Upper lobe of right lung (tissue), 1 donor: ENCODE measurements at places on chromosomes 11 and 22.

- no peak for DNase-seq
Measured at GRCh38 chr11:31768749-31769640, 42.1 kb downstream of the PAX6 start.

- no peak for DNase-seq
Measured at GRCh38 chr11:15194671-15195415, 80.1 kb downstream of the INSC start.

GRCh38 chr11:86490582-86490981 is 115.9 kb downstream of the CCDC81 start:
- DNase-seq: no peak

DNA sequence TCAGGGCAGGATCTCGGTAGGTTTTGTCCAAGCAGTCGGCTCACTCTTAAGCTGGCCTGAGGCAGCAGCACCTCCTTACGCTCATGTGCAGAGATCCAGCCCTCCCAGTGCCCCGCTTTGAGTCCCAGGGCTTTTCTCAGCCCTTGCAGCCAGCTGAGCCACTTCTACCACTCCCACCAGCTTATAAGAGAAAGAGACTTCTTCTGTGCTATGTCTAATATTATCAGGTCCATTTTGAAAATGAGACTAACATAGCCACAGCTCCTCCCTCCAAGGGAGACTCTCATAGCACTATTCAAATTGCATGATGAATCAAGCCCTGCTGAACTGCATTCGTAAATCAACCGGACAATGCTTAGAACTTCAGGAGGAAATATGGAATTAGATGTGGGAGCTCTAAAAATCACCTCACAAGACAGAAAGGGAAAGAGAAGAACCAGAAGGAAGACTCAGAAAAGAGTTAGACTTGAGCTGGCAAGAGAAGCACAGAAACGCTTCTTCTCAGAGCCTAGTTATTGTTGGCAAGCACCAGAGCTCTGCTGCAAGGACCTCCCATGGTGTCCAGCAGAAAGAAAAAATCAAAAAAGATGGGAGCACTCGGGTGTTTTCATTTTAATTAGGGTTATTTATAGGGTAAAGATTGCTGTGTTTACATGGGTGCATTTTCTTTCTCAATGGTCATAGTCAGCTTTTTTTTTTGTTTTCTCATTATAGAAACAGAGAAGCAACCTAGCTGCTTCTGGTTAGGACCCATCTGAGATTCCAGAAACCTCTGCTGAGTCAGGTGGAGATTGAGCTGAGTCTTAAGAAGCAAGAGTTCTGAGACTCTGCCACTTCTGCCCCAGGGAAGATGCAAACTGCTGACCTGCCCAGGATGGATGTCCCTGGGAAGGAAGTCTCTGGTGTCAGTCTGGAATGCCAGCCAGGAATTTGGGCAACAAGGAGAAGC is 181.4 kb downstream of the ETS1 start:
- DNase-seq: no peak

DNA sequence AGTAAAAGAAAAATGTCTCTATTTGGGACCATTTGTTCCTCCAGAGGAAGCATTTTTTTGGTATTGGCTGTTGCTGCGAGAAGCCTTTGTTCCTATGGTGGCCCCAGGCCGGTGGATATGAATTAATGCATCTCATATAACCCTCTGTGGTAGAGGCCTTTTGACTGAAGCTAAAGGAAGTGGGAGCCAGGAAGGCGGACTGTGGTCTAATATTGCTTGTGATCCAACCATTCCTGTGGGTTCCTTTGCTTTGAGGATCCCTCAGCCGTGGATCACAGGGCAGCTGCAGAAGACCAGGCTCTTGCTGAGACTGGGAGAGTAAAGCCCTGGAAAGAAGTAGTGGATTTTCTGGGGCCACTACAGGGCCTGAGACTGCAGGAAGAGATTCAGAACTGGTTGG is 68.3 kb upstream of the NAV2 start:
- no peak for DNase-seq

DNA sequence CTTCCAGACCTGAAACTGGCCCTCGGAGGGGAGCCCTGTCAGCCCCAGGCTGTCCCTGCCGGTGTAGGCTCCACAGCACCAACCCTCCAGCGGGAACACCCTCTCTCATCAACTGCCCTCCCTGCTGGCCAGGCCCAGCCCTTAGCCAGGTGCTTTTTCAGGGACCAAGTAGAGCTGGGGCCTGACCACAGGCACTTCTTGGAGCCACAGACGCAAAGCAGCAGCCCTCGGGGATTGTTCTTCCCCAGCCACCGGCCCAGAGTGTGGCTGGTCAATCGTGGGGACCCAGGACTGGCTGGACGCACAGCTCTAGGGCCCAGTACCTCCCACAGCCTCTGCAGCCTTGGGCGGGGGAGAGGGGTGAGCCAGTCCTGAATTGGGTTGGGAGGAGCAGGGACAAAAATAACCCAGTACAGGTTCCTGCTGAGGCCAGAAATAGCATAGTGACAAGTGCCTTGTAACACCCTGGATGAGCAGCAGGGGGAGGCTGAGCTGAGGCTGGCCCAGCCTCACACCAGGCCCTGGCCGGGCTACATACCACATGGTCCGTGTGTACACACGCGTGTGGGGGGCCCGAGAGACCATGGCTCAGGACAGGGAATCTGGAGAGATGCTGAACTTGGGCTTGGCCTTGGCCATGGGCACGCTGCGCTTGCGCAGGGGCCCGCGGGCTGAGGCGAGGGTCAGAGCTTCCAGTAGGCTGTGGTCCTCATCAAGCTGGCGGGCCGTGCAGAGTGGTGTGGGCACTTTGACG is 2.0 kb downstream of the KCNJ11 start:
- no peak for DNase-seq

GRCh38 chr22:20558534-20558933 is 51.1 kb downstream of the MED15 start:
- DNase-seq: no peak

DNA sequence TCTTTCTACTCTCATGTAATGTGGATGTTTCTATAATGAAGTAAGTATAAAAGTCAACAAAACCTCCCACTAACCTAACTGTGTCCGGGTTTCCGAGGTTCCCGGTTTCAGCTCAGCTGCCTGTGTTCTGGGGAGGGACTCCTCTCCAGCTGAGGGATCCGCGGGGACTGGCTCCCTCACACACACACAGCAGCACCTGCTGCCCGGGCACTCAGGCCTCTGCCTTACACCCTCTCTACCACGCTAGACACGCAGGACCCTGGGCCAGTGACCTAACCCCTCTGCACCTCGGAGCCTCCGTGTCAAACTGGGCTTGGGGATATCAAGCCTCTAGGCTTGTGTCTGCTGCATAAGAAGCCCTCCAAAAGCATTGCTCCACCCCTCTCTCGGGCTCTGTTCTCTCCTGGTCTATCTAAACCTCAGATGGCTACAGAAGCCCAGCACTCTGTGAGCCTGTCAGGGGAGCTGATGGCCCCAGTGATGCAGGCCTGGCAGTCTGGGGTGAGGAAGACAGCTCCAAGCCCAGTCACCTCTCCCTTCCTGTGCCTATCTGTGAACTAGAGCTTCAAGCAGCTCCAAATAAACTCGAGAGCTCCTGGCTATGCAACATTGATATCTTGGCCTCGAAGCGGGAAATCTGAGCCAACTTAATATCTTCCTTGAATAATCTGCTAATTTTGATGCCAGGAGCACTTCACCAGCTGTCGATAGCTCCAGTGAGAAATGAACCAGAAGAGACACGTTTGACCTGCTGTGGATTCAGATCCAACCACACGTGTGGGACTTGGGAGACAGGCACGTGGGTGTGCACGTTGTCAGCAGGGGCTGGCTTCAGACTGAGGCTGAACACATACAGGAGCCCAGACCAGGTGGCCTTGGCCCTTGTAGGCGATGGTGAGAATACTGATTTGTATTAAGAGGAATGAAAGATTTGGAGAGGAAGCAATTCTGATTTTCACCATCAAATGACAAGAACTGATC is 232.7 kb upstream of the B3GAT1 start:
- DNase-seq: no peak

- DNase-seq: no peak
Measured at GRCh38 chr11:128261011-128261421, 326.3 kb downstream of the ETS1 start.

DNA sequence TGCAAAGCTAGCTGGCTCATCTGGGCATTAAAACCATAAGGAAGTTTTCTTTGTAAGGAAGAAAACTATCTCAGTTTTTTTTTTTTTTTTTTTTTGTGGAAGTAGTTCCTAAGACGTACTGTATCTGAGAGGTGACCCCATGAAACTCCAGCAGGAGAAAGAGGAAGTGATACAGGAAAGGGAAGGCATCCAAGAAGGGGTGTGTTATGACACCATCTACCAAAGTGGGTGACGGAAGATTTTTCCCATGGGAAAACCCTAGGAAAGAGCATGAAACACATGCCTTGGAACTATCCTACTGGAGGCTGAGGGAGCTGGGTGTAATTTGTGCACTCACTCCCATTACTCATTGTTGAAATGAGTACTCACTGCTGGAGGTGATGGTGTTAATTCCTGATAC is 63.8 kb upstream of the ARHGAP20 start:
- DNase-seq: no peak

GRCh38 chr11:69501891-69502860 is 20.7 kb downstream of the LINC01488 start:
- DNase-seq: peak; percentile 64

DNA sequence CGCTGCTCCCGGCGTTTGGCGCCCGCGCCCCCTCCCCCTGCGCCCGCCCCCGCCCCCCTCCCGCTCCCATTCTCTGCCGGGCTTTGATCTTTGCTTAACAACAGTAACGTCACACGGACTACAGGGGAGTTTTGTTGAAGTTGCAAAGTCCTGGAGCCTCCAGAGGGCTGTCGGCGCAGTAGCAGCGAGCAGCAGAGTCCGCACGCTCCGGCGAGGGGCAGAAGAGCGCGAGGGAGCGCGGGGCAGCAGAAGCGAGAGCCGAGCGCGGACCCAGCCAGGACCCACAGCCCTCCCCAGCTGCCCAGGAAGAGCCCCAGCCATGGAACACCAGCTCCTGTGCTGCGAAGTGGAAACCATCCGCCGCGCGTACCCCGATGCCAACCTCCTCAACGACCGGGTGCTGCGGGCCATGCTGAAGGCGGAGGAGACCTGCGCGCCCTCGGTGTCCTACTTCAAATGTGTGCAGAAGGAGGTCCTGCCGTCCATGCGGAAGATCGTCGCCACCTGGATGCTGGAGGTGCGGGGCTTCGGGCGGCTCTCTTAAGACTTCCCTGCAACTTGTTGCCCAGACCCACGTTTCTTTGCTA is at the start of gene CCND1:
TSS of gene CCND1 (plus strand) at position 162 of the 587 bp plus-strand sequence. CDS start at position 320, 158 bp downstream.
- DNase-seq: peak; percentile 88

DNA sequence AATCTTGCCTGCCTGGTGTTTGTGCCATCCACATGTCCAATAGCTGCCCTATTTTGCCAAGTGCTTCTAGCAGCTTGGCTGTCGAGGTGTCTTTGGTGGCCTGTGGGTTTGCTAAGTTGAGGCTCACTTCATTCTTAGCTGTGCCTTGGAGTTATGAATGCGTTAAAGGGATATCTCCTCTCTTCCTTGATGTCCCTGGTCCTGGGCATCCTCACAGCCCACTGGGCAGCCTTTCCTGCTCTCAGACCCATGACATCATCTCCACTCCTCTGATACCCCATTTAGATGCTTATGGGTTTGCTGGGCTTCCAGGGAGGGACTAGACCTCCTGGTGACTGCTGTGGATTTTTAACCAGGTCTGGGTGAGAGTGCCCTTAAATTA is 1.3 kb downstream of the LDLRAD3 start:
- no peak for DNase-seq
